ENCODE measurements at places on chromosomes 2 and 18.
A peak's percentile ranks its signal among the peaks of the same experiment; 100 is the strongest.

- DNase-seq = no peak
These were observed 71.5 kb downstream of the COLEC12 start for GRCh38 chr18:429030-429429.

GRCh38 chr18:75341267-75341666, 86.2 kb downstream of the SMIM21 start:
- DNase-seq = no peak

GRCh38 chr18:652131-652530, 5.3 kb upstream of the TYMS start:
- no peak for DNase-seq

GRCh38 chr18:40108596-40108995, 1846.4 kb upstream of the PIK3C3 start:
- no peak for DNase-seq

- no peak for DNase-seq
These were observed 419.1 kb downstream of the SLC4A3 start for GRCh38 chr2:220046507-220046906.

GRCh38 chr2:157628477-157629415, at the start of gene ACVR1C:
TSS of gene ACVR1C (minus strand) at chr2:157628864. CDS start at chr2:157628644, 220 bp downstream.
- DNase-seq = peak; percentile 7

- no peak for DNase-seq
These were observed 8.2 kb downstream of the SLC35F6 start for GRCh38 chr2:26772064-26773001.

DNA sequence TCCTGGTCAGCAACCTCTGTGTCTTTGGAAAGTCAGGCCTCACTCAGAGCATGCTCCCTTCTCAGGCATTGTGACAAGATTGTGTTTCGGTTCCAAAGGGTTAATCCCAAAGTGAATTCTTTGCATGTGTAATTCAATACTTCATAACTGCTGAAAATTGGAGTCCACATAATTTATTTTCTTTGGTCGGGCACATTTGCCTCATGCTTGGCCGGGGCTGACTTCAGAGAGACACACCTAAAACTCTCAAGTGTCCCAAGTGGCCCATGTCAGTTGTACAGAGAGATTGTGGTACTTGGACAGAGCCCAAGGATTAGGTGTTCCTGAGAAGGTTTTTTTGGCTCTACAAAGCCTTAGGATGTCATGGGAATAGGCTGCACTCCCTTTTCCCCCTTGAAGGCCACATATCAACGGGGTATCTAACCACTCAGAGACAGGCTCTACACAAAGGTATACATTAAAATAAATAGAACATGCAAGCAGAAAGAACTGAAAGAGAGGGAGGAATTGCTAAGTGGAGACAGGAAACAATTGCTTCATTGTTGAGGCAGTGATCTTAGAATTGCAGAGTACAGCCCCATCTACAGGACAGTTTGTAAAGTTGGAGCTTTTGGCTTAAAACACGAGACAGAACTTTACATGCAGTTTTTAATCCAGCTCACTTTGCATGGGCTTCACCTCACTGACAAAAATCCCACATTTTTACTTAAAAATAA, 1232.3 kb upstream of the ZEB2 start:
- no peak for DNase-seq

GRCh38 chr2:133486771-133487191, 81.5 kb downstream of the NCKAP5 start:
- DNase-seq = no peak

DNA sequence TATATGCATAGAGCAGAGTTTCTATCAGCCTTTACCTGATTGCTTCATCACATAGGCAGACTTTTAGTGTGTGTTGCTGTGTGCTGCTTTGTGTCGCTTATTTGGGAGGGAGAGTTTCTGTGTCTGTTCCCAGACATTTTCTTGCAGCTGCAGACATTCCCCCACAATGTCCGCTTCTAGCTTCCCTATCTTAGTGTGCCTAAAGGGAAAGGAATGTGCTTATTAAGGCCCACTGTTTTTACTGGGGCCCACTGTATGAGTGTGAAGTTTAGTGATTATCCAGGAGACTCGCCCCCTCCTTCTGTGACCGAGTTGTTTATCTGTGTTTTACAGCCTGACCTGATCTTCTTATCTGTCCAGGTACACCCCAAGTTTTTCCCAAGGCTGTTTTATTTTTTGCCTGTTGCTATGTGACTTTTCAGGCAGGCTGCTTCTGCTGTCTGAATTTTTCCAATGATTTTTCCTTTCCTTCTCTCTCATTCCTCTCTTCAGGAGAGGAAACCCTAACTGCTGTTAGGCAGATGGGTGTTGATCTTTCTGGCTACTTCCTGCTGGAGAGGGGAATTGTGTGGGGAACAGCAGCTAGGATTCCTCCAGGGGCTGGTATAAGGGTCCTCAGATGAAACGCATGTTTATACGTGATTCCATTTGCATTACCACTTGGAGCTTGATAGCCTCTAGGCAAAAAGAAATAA, 47.6 kb downstream of the STK17B start:
- DNase-seq = no peak

DNA sequence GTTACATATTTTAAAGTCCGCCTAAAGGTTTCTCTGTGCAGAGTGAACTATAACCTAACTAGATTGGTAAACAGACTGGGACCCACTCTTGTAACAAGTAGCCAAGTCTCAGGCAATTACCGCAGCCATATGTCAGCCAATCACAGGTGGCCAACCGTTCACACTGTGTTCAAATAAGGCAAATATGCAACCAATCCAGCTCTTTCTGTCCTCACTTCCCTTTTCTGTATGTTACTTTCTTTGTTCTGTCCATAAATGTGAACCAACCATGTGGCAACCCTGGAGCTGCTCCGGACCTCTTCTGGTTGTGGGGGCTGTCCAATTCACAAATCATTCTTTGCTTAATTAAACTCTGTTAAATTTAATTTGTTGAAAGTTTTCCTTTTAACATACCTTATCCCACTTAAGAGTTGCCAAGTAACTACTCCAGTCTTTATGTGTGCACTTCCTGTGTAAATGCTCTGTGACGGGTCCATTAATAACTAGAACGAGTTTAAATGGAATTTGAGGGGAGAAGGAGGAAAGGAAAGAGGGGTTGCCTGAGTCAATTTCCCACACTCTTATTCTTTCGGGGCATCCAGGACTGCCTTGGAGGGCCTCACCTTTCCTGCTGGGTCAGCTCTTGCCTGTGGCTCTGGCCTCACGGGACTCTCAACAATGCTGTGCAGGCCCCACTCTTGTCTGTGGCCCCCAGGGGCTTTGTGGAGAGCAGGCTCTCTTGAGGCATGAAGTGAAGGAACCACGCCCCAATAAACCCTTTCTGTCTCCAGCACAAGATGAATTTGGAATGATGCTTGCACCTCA, 6.6 kb upstream of the RPL37A start:
- no peak for DNase-seq

GRCh38 chr2:124050833-124051497, 25.9 kb downstream of the CNTNAP5 start:
- no peak for DNase-seq

DNA sequence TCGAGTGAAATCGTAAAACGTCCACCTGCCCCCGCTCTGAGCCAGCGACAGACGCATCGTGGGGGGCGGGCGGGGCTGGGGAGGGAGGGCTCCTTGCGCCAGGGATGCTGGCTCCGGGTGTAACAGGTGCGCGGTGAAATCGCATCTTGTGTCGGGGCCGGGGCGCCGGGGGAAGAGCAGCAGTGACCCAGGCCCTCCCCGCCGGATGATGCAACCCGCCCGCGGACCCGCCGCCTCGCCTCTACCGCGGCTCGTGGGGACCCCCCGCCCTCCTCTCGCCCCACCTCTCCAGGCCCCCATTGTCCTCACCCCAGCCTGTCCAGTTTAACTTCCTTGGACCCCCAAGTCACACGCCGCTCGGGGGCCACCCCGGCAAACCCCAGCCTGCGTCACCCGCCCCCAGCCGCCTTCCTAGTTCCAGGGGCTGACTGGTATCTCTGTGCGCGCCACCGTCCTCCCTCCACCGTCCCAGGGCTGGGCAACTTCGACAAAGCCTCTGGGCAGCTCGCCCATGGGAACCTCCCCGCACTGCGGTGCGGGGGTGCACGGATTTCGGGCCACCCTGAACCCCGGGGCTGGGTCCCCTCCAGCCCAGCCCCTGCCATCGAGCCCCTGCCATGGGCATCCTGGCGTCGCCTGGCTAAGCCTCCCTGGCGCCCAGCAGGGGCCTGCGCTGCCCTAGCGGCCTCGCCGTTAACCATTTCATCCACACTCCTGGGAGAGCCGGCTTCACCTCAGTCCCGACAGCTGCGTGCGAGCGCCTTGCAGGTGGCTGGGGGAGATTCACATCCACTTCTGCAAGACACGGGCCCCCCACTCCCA, 799 bp upstream of the KIF1A start:
- DNase-seq = no peak

GRCh38 chr2:57880446-57880845, 166.2 kb upstream of the VRK2 start:
- no peak for DNase-seq

DNA sequence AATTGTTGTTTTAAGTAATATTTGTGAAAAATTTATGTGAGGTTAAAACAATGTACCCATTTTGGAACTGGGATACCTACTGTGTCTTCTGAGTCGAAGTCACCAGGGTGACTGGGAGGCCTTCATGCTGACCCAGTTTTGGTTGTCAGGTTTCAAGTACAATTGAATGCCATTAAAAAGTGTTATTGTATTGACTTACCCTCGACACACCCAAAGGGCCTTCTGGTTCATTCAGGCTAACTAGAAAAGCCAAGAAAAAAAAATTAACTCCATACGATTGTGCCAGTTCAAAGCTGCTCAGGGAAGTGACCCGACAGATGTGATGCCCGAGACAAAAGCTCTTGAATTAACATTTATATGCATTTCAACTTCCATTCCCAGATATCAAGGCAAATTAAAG, 190.0 kb downstream of the ST6GAL2 start:
- no peak for DNase-seq

DNA sequence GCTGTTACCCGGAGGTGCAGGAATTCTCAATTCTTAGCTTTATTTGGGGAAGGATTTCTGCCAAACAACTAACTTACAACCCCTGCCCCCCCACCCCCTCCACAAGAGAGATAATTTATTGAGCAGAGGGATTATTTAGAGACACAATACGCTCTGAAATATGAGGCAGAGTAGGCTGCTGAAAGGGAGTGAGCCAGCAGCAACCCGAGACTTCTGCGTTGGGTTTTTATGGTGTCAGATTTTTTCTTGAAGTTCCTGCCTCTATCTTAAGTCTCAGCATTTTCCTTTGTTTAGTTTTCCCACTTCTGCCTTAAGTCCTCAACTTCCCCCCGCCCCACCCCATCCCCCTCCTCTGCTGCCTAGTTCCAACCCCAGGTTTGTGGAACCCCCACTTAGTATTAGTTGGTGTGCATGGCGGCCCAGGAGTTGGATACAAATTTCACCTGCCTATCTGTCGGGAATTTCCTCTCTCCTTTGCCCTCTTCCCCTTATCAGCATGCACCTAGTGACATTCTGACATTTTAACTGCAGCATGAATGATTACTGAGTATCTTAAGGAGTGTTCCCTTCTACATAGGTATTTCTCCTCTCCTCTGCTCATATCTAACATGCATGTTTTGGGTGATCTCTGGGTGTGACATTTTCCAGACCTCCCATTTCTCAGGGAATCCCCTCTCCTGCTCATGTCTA, 1635.9 kb upstream of the LRRTM1 start:
- no peak for DNase-seq

- no peak for DNase-seq
These were observed 35.3 kb upstream of the FAM98A start for GRCh38 chr2:33634261-33634910.

GRCh38 chr2:109392816-109393661, 220.7 kb downstream of the SEPTIN10 start:
- no peak for DNase-seq

DNA sequence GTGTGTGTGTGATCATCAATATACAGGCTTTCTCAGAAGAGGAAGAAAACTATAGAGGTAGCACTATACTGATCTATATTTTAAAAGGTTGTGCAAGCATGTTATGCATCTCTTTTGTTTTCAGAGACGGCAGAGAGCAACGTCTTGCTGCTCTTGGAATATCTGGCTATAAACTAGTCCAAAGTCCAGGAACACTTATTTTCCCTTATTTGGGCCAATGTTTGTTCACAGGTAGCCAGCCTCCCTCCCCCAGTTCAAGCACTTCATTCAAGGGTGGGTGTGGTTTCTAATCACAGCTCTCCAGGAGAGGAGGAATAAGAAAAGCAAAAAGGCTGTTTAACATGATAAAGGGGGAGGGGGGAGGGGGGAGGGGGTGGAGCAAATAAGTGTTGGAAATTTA, 4.2 kb downstream of the FZD5 start:
- no peak for DNase-seq

- DNase-seq = no peak
These were observed 25.6 kb upstream of the ZC3H15 start for GRCh38 chr2:186460465-186460864.

DNA sequence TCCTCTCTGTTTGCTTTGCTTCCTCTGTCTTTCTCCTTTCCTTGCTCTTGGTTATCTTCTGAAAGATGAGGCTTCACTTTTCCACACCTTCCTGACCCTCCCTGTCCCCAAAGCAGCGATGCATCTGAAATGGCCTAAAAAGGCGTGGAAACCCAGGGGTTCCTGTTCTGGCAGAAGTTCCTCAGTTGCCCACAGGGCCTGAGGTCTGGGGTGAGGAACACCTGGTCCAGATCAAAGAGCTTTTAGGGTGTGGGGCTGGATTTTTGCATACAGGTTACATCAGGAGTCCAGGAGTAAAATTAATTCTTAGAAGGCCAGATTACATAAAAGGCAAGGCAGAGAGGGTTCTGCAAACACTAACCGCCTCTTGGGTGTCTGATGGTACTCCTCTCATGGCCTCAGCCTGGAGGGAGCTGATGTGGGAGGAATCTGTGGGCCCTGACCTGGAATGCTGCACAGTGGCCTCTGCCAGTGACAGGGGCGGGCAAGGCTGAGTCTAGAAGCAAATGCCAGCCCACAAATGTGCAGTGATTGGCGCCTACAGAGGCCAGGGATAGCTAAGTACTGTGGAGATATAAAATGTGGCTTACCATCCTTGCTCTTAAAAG, 41.8 kb downstream of the INPP4A start:
- DNase-seq = no peak

- no peak for DNase-seq
These were observed 282.2 kb downstream of the CYP26B1 start for GRCh38 chr2:71865391-71865965.

DNA sequence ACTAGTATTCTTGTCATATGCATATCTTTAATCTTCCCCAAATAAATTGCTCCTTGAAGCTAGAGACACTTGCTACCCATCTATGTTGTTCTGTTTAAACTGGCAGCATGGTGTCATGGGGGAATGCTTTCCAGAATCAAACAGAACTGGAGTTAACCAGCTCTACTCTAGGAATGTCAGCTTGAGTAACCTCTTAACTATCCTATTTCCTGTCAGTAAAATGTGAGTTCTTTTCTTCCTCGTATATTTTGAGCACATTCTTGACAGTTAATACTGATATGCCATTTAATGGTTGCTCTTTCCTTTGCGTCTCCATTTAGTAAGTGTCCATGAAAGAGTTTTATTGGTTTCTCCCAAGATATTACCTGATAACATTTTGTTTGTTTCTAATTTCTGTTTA, 23.0 kb downstream of the CNTNAP5 start:
- DNase-seq = no peak

DNA sequence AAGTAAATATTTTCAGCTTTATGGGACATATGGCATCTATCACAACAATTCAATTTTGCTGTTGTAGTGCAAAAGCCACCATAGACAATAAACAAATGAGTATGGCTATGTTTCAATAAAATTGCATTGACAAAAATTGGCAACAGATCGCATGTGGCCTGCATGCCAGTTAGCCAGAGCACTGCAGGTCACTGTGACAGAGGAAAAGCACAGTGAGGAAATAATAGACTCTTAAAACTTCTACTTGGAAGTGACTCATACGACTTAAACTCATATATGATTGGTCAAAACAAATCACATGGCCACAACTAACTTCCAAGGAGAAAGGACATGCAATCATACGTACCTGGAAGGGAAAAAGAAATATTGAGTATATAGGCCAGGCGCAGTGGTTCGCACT, 44.4 kb downstream of the EXOC6B start:
- no peak for DNase-seq

All from stimulated activated CD8-positive, alpha-beta memory T cell treated with anti-CD3 and anti-CD28 coated beads, Interleukin-4, amount 100 ng/mL, for 4 hours (primary cell).